Osteocyte (in vitro differentiated cells): ENCODE measurements at places on chromosomes 7 and 10. TPM values are rescaled to one million over a fixed set of nuclear protein-coding genes. Genes with fewer than 3 reads are reported as not detected.

CYP17A1 gene
- total RNA-seq: not detected in 2 replicates

ZNF365 gene
- 0.44 and 1.0 TPM in 2 replicates for total RNA-seq

PRPS1L1 gene
- not detected in 2 replicates for total RNA-seq

PLAU gene
- 112 and 118 TPM in 2 replicates for total RNA-seq

CHST15 gene
- 66.3 and 73.6 TPM in 2 replicates for total RNA-seq

TRIM4 gene
- total RNA-seq: 13.1 and 14.3 TPM in 2 replicates

LRRC17 gene
- 12.4 and 12.5 TPM in 2 replicates for total RNA-seq

HSPA12A gene
- total RNA-seq: 3.9 and 4.0 TPM in 2 replicates

ANKRD22 gene
- not detected in 2 replicates for total RNA-seq

ASB15 gene
- not detected in 2 replicates for total RNA-seq

OTUD1 gene
- total RNA-seq: 10.6 and 11.0 TPM in 2 replicates

SPDYE11 gene
- not detected in 2 replicates for total RNA-seq

HOXA3 gene
- total RNA-seq: not detected in 2 replicates

C10orf67 gene
- total RNA-seq: not detected in 2 replicates

HEPACAM2 gene
- not detected in 2 replicates for total RNA-seq

SOSTDC1 gene
- not detected in 2 replicates for total RNA-seq

ABCB1 gene
- total RNA-seq: not detected in 2 replicates

PNLIPRP1 gene
- total RNA-seq: not detected in 2 replicates

TRIM24 gene
- total RNA-seq: 20.9 and 23.1 TPM in 2 replicates

ZPBP gene
- total RNA-seq: not detected in 2 replicates

TAS2R41 gene
- not detected in 2 replicates for total RNA-seq

GPRIN2 gene
- 2.5 and 3.4 TPM in 2 replicates for total RNA-seq

SEMA4G gene
- 6.3 and 7.1 TPM in 2 replicates for total RNA-seq

BHLHA15 gene
- total RNA-seq: not detected in 2 replicates

PPP1R17 gene
- not detected in 2 replicates for total RNA-seq

EBF3 gene
- total RNA-seq: 0.59 and 0.63 TPM in 2 replicates

CASP7 gene
- 30.1 and 34.2 TPM in 2 replicates for total RNA-seq

ANKRD30A gene
- total RNA-seq: not detected in 2 replicates

AMZ1 gene
- 5.8 and 6.6 TPM in 2 replicates for total RNA-seq

C10orf53 gene
- total RNA-seq: not detected in 2 replicates

TFEC gene
- not detected in 2 replicates for total RNA-seq

TMEM213 gene
- total RNA-seq: not detected in 2 replicates

OR2A42 gene
- 0.08 and 0.18 TPM in 2 replicates for total RNA-seq

GPR26 gene
- total RNA-seq: not detected in 2 replicates

CDHR3 gene
- 2.3 and 4.0 TPM in 2 replicates for total RNA-seq

TMEM184A gene
- total RNA-seq: 0.27 and 0.29 TPM in 2 replicates

CALHM3 gene
- total RNA-seq: not detected in 2 replicates

LOXL4 gene
- total RNA-seq: 2.1 and 2.9 TPM in 2 replicates

COL28A1 gene
- total RNA-seq: 0.39 and 1.1 TPM in 2 replicates

SFRP4 gene
- 0.16 TPM in 1 of 2 replicates, not detected in the other for total RNA-seq

PLCE1 gene
- 7.0 and 7.4 TPM in 2 replicates for total RNA-seq

SORCS1 gene
- 0.13 TPM in 1 of 2 replicates, not detected in the other for total RNA-seq

CREB5 gene
- total RNA-seq: 6.5 and 7.5 TPM in 2 replicates

SLK gene
- 41.3 and 44.0 TPM in 2 replicates for total RNA-seq

FRAT1 gene
- 3.5 and 3.6 TPM in 2 replicates for total RNA-seq

PAXIP1 gene
- total RNA-seq: 12.5 and 14.2 TPM in 2 replicates

MALSU1 gene
- 44.8 and 46.2 TPM in 2 replicates for total RNA-seq

ST8SIA6 gene
- total RNA-seq: not detected in 2 replicates

PHKG1 gene
- total RNA-seq: 0.99 and 1.1 TPM in 2 replicates

OPN4 gene
- total RNA-seq: not detected in 2 replicates

UCN3 gene
- not detected in 2 replicates for total RNA-seq

DRGX gene
- not detected in 2 replicates for total RNA-seq

CUZD1 gene
- total RNA-seq: 0.30 and 0.81 TPM in 2 replicates
